ENCODE measurements at places on chromosomes 2 and 18. TPM values are rescaled to one million over a fixed set of nuclear protein-coding genes. Genes with fewer than 3 reads are reported as not detected.

The TLX2 gene
- not detected for total RNA-seq

The SERPINB7 gene
- total RNA-seq: 0.14 TPM

The LRP2 gene
- total RNA-seq: 0.07 TPM

The EDAR gene
- not detected for total RNA-seq

The SKOR2 gene
- not detected for total RNA-seq

The MARCO gene
- 13.7 TPM for total RNA-seq
